ENCODE measurements at places on chromosomes 13 and 19. TPM values are rescaled to one million over a fixed set of nuclear protein-coding genes. Genes with fewer than 3 reads are reported as not detected.

DNA sequence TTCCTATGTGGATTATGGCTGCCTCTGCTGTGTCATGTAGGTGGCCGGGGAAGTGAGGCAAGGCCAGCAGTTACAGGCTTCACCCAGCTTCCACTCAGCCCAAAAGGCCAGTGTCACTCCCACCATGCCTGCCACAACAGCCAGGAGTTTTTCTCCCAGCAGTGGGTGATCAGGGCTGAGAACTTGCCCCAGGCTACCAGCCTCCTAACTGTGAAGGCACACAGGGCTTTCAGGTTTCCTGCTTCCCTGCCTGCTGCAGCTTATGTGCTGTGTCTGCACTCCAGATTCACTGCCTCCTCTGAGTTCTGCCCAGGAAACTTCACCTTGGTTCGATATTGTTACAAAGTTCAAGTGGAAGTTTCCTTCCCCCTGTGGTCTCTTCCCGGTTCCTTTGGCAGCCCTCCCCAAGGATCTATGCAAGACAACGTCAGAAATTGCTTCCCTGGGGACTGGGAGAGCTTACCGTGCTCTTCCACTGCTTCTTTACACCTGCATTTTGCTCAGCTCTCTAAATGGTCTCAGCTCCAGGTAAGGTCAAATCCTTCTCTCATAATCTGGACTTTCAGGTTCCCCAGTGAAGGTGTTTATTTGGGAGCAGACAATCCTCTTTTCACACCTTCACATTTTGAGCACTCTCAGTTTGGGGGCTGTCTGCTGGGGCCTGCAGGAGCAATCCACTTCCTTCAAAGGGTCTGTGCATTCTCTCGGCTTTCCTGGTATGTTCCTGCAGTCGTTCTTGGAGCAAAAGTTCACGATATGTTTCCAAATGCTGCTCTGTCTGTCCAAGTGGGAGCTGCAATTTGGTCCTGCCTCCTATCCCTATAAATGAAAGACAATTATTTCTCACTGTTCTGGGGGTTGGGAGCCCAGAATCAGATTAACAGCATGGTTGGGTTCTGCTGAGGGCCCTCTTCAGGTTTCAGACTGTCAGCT, 1730.1 kb upstream of the PRR20A start:
- H3K27ac ChIP-seq = no peak overlapping the region
- no peaks in the 10 kb centered on the region for H3K4me1 ChIP-seq
- H3K4me3 ChIP-seq = no peak overlapping the region
- no peaks in the 10 kb centered on the region for H3K36me3 ChIP-seq
- no peaks in the 10 kb centered on the region for H3K27me3 ChIP-seq
- DNase-seq = no peak

DNA sequence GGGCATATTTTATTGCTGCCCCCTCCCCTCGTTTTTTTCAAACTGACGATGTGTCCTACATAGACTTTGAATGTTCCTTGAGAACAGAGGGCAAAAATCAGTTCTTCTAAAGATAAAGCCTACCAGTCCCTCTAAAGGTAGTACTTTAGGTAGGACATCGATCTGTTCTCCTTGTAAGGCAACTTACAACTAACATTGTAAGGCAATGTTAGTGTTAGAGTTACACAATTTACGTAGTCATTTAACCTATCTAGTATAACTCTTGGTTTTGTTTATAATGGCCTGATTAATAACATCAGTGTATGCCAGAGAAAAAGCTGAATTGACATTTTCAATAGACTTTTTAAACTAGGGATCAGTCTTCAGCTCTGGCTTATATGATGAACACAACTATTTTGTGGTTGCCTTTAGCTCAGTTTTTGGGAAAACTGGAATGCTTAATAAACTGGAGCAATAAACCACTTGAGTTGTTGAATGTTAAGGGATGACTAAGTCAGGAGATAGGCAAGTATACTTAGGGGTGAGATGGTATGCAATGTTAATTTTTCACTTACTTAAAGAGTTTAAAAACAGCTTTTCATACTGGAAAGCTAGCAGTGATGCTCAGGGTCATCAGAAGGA, 2.2 kb downstream of the NDFIP2 start:
- H3K4me1 ChIP-seq = no peaks in the 10 kb centered on the region
- no peaks in the 10 kb centered on the region for H3K27me3 ChIP-seq

DNA sequence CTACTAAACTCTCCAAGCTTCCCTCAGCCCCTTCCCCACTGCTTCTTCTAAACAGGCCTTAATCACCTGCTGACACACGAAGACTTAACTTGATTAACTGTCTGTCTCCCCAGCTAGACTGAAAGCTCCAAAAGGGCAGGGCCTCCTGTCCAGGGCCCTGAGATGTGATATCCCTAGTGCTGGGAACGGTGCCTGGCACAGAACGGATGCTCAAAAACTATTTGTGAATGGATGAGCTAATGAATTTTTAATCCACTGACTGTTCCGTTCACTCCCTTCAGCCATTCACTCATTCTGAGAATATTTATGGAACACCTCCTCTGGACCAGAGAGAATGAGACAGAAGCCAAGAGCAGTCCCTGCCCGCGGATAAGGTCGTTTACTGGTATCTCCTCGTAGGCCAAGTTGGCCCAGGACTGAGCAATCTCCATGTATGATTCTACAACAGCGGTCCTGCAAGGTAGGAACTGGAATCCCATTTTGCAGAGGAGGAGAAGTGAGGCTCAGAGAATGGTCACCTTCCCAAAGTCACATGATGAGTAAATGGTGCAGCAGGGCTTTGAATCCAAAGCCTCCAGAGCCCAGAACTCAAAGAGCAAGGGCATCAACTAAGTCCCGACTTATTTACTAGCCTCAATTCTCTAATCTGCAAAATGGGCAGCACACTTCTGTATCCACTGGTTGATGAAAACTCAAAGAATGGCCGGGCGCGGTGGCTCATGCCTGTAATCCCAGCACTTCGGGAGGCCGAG, 3.4 kb downstream of the DMWD start:
- H3K27me3 ChIP-seq = no peaks in the 10 kb centered on the region
- H3K4me3 ChIP-seq = no peak overlapping the region
- H3K27ac ChIP-seq = no peak overlapping the region
- DNase-seq = no peak
- no peaks in the 10 kb centered on the region for H3K36me3 ChIP-seq
- H3K4me1 ChIP-seq = no peaks in the 10 kb centered on the region

- no peaks in the 10 kb centered on the region for H3K27me3 ChIP-seq
- H3K4me1 ChIP-seq = no peaks in the 10 kb centered on the region
- no peak overlapping the region for H3K4me3 ChIP-seq
- DNase-seq = no peak
- H3K36me3 ChIP-seq = no peaks in the 10 kb centered on the region
- no peak overlapping the region for H3K27ac ChIP-seq
Measured at GRCh38 chr19:40858109-40858508, 7.9 kb upstream of the CYP2A6 start.

DNA sequence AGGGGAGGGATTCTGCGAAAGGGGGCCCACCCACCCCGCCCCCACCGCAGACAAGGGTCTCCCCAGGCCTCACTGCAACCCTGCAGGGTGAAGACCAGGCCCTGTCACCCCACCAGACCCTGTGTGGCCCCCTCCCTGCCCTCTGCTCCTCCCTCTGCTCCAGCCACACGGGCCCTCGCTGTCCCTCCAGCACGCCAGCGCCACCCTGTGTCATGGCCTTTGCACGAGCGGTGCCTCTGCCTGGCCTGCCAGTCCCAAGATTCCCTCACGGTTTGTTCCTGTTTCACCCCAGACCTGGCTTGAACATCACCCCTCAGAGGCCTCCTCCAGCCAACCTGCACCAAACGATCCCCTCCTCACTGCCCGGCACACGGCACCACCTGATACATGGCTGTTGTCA, 27.3 kb downstream of the PIP5K1C start:
- H3K4me3 ChIP-seq = no peak overlapping the region
- no peaks in the 10 kb centered on the region for H3K27me3 ChIP-seq
- peaks cover 35% of the 10 kb centered on the region for H3K4me1 ChIP-seq

- no peak overlapping the region for H3K27ac ChIP-seq
- H3K36me3 ChIP-seq = no peaks in the 10 kb centered on the region
- H3K4me3 ChIP-seq = no peak overlapping the region
- H3K27me3 ChIP-seq = no peaks in the 10 kb centered on the region
Measured at GRCh38 chr19:30497034-30497433, 124.8 kb downstream of the ZNF536 start.

GRCh38 chr13:97001636-97002035, 7.4 kb upstream of the OXGR1 start:
- DNase-seq = no peak
- H3K27me3 ChIP-seq = no peaks in the 10 kb centered on the region
- H3K4me3 ChIP-seq = no peak overlapping the region
- H3K4me1 ChIP-seq = no peaks in the 10 kb centered on the region
- H3K36me3 ChIP-seq = no peaks in the 10 kb centered on the region
- no peak overlapping the region for H3K27ac ChIP-seq

DNA sequence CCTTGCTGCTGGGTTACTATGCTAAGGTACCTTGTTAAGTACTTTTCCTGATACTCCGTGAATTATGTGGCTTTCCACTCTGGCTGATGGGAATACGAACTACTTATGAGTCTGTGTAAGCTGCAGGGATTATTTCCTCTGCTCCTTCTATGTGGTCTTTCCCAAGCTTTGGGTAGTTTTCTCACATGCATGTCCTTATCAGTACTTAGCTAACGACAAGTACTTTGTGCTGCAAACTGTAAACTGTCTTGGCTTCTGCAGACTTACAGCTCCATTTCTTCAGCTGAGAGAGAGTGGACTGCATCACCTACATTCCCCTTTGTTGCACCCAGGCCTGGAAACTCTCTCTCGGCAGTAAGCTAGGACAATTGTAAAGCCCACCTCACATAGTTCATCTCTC, 76.6 kb downstream of the FGF9 start:
- no peak overlapping the region for H3K27ac ChIP-seq
- H3K4me3 ChIP-seq = no peak overlapping the region
- no peak for DNase-seq
- no peaks in the 10 kb centered on the region for H3K4me1 ChIP-seq

DNA sequence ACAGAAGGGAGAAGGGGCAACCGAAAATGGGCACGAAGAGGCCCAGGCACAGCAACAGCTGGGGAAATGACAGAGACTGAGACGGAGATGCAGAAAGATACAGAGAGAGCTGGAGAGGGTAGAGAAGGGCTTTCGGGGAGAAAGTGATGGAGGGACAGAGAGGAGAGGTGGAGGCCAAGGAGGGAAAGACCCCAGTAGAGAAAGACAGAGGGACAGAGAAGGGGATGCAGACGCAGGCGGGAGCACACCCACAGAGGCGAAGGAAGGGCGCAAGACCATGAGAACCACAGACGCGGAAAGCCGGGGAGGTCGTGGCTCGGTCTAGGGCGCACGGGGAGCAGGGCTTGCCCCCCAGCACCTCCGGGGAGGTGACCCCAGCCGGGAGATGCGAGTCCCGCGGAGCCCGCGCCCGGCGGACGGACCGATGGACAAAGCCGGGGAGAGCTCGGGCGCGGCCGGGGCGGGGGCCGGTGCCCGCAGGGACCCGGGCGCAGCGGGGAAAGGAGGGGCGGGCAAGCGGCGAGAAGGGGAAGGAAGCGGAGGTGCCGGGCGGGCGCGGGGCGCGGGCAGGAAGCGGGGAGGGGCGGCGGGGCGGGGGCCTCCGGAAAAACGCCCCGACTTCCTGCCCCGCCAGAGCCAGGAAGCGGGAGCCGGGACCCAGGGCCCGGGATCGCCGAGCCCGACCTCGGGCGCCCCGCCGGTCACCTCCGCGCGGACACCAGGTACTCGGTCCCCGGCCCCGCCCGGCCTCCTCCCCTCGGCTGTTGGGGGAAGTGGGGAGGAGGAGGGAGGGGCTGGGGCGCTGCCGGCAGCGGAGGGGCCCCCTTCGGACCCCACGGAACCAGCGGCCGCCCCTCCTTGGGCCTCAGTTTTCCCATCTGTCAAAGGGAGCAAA, at the start of gene ARHGEF1:
ARHGEF1 (plus strand) TSS at position 617 of the 895 bp plus-strand sequence. CDS start 4,899 bp downstream, outside the sequence.
- H3K27ac ChIP-seq = peak within 1 kb of the TSS; percentile 81
- no peaks in the 10 kb centered on the region for H3K4me1 ChIP-seq
- peak; percentile 35 for DNase-seq
- H3K36me3 ChIP-seq = no peaks in the 10 kb centered on the region
- no peaks in the 10 kb centered on the region for H3K27me3 ChIP-seq

- no peak for DNase-seq
- no peak within 1 kb of the TSS for H3K4me3 ChIP-seq
- H3K27ac ChIP-seq = no peak within 1 kb of the TSS
- no peaks in the 10 kb centered on the region for H3K27me3 ChIP-seq
- no peaks in the 10 kb centered on the region for H3K4me1 ChIP-seq
Measured at GRCh38 chr13:85799097-85799582, at the start of gene SLITRK6. Gene SLITRK6, minus strand, starts transcription at chr13:85799419. Its CDS starts 2,911 bp downstream, at chr13:85796508.

DNA sequence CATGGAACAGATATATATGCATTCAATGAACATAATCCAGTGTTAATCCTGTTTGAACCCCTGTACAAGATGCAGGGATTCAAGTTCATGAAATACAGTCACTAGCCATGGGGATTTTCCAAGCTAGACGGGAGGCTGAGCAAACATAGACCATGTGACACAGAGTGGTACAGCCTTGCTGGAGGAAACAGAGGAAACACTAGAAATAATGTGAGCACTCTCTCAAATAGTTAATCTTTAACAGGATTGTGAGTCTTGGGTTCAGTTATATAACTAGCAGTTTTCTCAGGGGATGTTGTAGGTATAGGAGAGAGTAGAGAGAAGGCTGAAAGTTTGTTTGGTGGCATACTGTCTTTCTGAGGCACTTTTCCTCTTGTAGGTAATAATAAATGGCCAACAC, 13.9 kb upstream of the LGALS16 start:
- H3K4me3 ChIP-seq = no peak overlapping the region
- H3K4me1 ChIP-seq = no peaks in the 10 kb centered on the region
- no peaks in the 10 kb centered on the region for H3K36me3 ChIP-seq
- no peak overlapping the region for H3K27ac ChIP-seq
- no peaks in the 10 kb centered on the region for H3K27me3 ChIP-seq
- no peak for DNase-seq

GRCh38 chr19:6421075-6422014, 3.3 kb downstream of the KHSRP start:
- H3K27me3 ChIP-seq = no peaks in the 10 kb centered on the region
- no peaks in the 10 kb centered on the region for H3K36me3 ChIP-seq
- H3K4me3 ChIP-seq = no peak overlapping the region
- no peak overlapping the region for H3K27ac ChIP-seq

- no peaks in the 10 kb centered on the region for H3K36me3 ChIP-seq
- H3K27ac ChIP-seq = peak overlapping the region; percentile 60
- no peak overlapping the region for H3K4me3 ChIP-seq
Measured at GRCh38 chr13:110324026-110324749, 17.1 kb downstream of the COL4A2 start.

The SELENOV gene
- 0.41 TPM for total RNA-seq

The ZNF606 gene
- total RNA-seq = 31.9 TPM

The IGSF23 gene
- total RNA-seq = not detected

The KASH5 gene
- not detected for total RNA-seq

The SPACA4 gene
- total RNA-seq = not detected
